ENCODE measurements at places on chromosomes 16 and 17.

GRCh38 chr16:21986692-21987246, 14.1 kb downstream of the PDZD9 start:
- DNase-seq = no peak

DNA sequence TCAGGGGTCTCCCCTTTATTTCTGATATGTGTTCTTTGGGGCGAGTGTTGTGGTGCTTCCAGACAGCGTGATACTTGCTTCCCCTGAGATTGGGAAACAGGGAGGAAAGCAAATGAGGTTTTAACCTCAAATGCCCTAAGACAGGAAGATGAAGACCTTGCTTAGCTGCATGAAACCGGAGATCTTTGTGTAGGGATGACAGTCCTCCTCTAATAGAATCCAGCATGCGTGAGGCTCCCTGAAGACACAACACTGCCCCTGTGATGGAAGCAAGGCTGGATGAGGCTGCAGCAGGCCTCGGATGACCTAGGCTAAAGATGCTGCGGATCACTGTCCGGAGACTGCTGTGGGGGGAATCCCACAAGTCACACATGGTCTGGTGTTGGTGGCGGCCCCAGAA, 491.0 kb downstream of the CDH13 start:
- DNase-seq = no peak

DNA sequence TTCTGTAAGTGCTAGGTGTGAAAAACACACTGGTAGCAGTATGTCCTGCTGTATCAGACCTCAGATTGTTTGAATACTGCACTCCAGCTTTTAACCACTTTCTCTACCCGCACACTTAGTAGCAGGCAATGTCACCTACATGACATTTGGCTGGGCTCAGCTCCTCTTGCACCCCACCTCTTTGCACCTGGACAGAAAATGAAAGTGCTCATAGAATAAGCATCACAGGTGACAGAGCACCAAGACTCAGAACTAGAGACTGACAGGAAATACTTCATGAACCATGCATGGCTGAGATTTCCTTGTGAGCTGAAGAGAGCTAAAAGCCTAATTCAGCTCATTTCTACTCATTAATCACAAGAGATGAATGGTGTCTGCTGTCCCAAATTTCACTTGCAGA, 1014.2 kb upstream of the CDH8 start:
- DNase-seq = no peak

GRCh38 chr16:30565526-30565925, 6.0 kb downstream of the ZNF688 start:
- DNase-seq = no peak

- DNase-seq = no peak
Measured at GRCh38 chr17:28755486-28755885, 11.7 kb downstream of the TRAF4 start.

DNA sequence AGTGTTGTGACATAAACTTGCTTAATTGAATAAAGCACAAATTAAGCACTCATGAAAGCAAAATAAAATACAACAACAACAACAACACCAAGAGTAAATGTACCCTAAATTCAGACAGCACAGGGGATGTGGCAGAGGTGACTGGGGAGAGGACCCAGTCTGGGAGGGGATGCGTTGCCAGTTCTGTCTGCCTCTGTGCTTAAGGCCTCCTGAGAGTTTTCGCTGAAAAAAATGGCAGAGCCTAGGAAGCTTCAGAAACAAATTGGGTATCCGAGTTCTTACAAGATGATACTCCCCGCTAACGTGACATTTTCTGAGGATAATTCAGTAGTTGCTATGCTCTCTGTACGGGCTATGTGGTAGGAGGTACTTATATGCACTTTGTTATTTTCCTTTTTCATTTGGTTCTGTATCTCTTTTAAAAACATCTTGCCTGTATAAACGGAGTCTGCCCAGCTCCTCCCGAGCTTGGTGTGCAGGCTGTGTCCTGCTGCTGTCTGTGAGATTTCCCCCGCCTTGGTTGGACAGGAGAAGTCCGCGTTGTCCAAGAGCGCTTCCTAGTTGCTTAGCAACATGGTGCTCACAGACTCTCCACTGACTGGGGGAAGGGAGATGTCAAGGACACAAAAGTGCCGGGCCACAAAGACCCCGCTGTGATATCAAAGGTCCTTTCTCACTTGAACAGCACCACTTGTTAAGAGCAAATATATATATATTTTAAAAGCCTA, 134.2 kb upstream of the CPHXL start:
- DNase-seq = no peak
